A673 (cell line): ENCODE measurements at places on chromosomes 2 and 18. TPM values are rescaled to one million over a fixed set of nuclear protein-coding genes. Genes with fewer than 3 reads are reported as not detected.
A peak's percentile ranks its signal among the peaks of the same experiment; 100 is the strongest.

DNA sequence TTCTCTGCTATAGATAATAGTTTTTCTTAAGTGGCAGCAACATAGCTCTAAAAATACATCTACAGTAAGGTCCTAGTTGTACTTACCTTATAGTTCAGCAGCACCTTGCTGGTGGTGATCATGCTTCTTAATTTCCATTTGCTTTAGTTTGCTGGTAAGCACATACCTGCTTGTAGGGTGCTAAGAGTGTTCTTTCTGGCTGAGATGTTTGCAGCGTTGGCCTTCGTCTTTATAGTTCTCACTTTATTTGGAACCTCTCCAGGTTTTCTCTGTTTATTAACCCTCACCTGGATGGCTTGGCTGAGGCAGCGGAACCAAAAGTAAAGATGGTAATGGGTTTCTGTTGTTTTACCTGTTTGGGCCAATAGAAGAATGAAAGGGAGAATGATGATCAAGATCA is 123.6 kb upstream of the EFEMP1 start:
- no peaks in the 10 kb centered on the region for H3K4me1 ChIP-seq
- no peak overlapping the region for H3K4me3 ChIP-seq
- no peaks in the 10 kb centered on the region for H3K36me3 ChIP-seq
- no peak for DNase-seq
- peaks cover 15% of the 10 kb centered on the region for H3K27me3 ChIP-seq

DNA sequence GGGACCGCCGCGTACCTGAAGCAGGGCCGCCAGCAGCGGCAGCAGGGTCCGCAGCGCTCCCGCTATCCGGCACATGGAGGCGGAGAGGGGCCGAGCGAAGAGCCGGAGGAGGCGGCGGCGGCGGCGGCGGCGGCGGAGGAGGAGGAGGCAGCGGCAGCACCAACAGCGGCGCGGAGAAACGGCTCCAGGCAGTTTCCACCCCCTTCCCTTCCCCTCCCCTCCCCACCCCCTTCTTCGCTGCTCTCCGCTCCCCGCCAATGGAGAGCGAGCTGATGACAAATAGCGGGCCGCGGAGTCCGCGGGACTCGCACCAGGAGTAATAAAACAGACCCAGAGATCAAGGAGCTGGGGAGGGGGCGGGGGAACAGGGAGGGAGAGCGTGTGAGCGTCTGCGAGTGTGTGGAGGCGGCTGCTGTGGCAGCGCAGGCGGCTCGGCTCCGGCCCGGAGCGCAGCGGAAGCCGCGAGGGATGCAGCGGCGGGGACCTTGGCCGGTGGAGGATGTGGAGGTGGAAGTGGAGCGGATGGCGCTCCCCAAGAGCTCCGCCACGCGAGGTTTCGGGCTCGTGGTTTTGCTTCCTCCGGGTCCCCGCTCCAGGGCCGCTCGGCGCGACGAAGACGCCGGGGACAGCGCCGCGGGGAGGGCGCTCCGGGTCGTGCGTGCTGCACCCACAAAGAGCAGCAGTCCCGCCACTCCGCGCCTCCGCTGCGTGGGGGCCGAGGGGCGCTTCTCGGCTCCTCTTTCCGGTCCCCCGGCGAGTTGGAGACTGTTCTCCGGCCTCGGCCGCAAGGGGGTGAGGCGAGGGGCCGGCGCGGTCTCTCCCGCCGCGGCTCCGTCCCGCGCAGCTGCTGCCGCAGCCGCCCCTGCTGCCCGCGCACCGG is at the start of gene CDH2:
CDH2 (minus strand) TSS at position 183 of the 880 bp plus-strand sequence; CDS start at position 75, 108 bp downstream.
- H3K4me1 ChIP-seq: peaks cover 4% of the 10 kb centered on the region
- H3K36me3 ChIP-seq: no peaks in the 10 kb centered on the region
- no peak within 1 kb of the TSS for H3K27ac ChIP-seq
- H3K4me3 ChIP-seq: peak within 1 kb of the TSS; percentile 51
- H3K27me3 ChIP-seq: peaks cover 74% of the 10 kb centered on the region
- peak; percentile 87 for DNase-seq

- H3K4me1 ChIP-seq: no peaks in the 10 kb centered on the region
- no peak for DNase-seq
- H3K27ac ChIP-seq: no peak overlapping the region
Observed at GRCh38 chr2:104433657-104434056, 420.3 kb upstream of the POU3F3 start.

- DNase-seq: no peak
- H3K4me3 ChIP-seq: no peak overlapping the region
- no peaks in the 10 kb centered on the region for H3K36me3 ChIP-seq
- no peaks in the 10 kb centered on the region for H3K4me1 ChIP-seq
- H3K27me3 ChIP-seq: no peaks in the 10 kb centered on the region
- no peak overlapping the region for H3K27ac ChIP-seq
Observed at GRCh38 chr2:133748007-133748700, 179.9 kb upstream of the NCKAP5 start.

Gene RRM2
- 414 and 486 TPM in 2 replicates for total RNA-seq

GRCh38 chr2:181037922-181038321 is 57.5 kb downstream of the UBE2E3 start:
- no peak for DNase-seq
- no peak overlapping the region for H3K27ac ChIP-seq
- no peak overlapping the region for H3K4me3 ChIP-seq
- peaks cover 7% of the 10 kb centered on the region for H3K4me1 ChIP-seq

DNA sequence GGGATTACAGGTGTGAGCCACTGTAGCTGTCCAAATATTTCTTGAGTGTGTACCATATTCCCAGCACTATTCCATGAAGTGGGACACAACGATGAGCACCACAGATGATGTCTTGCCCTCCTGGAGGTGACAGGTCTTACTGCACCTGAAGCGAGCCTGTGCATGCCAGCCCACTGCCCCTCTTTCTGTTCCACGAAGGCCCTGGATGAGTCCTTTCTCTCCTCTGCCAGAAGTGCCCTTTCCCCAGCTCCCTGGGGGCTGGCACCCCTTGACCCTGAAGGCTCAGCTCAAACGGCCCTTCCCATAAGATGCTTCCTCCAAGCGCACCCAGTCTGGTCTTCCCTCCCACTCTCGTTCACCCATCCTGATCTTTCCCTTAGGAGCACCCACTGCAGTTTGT is 5.5 kb downstream of the ATP6V1B1 start:
- no peaks in the 10 kb centered on the region for H3K27me3 ChIP-seq
- no peak overlapping the region for H3K27ac ChIP-seq
- H3K4me1 ChIP-seq: no peaks in the 10 kb centered on the region
- H3K4me3 ChIP-seq: no peak overlapping the region
- H3K36me3 ChIP-seq: no peaks in the 10 kb centered on the region
- no peak for DNase-seq

GRCh38 chr18:62437235-62438017 is 85.4 kb upstream of the ZCCHC2 start:
- H3K36me3 ChIP-seq: no peaks in the 10 kb centered on the region
- H3K27me3 ChIP-seq: no peaks in the 10 kb centered on the region
- peak; percentile 40 for DNase-seq
- no peak overlapping the region for H3K4me3 ChIP-seq
- no peak overlapping the region for H3K27ac ChIP-seq
- peaks cover 34% of the 10 kb centered on the region for H3K4me1 ChIP-seq

DNA sequence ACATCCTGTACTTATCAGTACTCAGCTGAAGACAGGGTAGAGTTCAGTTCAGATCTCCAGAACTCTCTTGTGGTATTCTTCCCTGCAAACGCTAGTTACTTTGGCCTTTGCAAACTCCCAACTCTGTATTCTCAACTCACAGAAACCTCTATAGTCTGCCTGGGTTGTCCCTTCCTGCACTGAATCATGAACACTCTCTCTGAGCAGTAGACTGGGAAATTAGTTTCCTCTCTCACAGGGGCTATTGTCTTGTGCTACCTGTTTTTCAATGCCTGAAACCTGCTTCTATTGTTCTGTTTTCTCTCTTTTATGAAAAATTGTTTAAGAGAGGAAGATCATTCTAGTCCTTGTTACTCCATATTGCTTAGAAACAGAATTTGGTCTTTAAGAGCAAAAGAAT is 134.7 kb downstream of the VIT start:
- no peak overlapping the region for H3K27ac ChIP-seq
- H3K36me3 ChIP-seq: no peaks in the 10 kb centered on the region
- DNase-seq: no peak
- H3K4me3 ChIP-seq: no peak overlapping the region
- peaks cover 9% of the 10 kb centered on the region for H3K4me1 ChIP-seq

- H3K27ac ChIP-seq: peak overlapping the region; percentile 77
- no peak for DNase-seq
- H3K27me3 ChIP-seq: no peaks in the 10 kb centered on the region
- no peaks in the 10 kb centered on the region for H3K36me3 ChIP-seq
- peaks cover 27% of the 10 kb centered on the region for H3K4me1 ChIP-seq
Observed at GRCh38 chr2:174023591-174024523, 58.7 kb upstream of the SP3 start.

DNA sequence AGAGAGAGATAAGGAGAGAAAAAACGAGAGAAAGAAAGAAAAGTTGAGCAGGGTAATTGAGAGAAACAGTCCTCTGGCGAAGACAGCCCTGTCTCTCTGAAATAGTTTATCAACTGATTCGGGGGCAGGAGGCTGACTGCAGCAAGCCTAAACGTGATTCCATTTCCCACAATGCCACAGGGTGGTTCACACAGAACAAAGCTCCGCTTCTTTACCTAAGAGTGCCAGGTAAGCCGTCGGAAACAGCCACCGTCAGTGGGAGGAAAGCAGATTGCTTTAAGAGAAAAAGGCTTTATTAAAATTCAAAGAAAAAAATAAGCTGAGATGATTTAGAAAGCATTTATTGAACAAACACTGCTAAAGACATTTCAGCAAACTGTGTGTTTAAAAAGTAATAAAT is 271.4 kb upstream of the POU3F3 start:
- H3K36me3 ChIP-seq: no peaks in the 10 kb centered on the region
- no peak for DNase-seq
- H3K27ac ChIP-seq: no peak overlapping the region
- H3K4me1 ChIP-seq: no peaks in the 10 kb centered on the region
- no peak overlapping the region for H3K4me3 ChIP-seq

Gene TEKT4
- total RNA-seq: not detected in 2 replicates

Gene CFAP221
- total RNA-seq: 1.1 and 1.5 TPM in 2 replicates

- no peaks in the 10 kb centered on the region for H3K4me1 ChIP-seq
- no peak overlapping the region for H3K27ac ChIP-seq
- no peaks in the 10 kb centered on the region for H3K36me3 ChIP-seq
- DNase-seq: no peak
- H3K4me3 ChIP-seq: no peak overlapping the region
Observed at GRCh38 chr18:79819968-79820351, 22.2 kb downstream of the KCNG2 start.

DNA sequence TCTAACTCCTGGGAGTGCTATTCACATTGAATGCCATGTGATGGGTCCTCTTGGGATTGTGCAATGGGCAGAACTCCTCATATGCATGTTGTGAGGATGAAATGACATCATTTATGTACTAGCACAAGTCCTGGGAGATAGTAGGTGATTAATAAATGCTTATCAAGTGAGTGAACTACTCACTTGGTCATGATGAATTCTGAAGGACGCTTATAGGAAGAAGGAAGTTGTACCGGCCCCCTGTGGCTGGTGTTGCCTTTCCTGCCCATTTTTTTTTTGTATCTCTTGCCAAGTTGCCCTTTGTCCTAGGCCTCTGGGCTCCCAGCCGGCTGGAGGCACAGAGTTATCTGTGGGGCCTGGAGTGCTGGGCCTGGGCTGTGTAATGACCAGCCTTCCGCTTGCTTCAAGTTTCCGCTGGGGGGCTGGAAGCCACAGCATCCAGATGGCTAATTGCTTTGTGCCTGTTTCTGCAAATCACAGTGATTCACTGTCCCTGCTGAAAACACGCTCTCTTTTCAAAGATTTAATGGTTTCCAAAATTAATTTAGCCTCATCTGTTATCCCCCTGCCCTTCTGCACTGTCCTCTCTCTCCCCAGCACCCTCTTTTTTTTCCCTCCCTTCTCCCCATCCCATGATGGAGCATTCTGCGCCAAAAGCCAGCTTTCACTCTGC is 33.7 kb upstream of the MRPL33 start:
- no peak for DNase-seq
- no peaks in the 10 kb centered on the region for H3K27me3 ChIP-seq
- no peak overlapping the region for H3K27ac ChIP-seq
- H3K4me1 ChIP-seq: no peaks in the 10 kb centered on the region

DNA sequence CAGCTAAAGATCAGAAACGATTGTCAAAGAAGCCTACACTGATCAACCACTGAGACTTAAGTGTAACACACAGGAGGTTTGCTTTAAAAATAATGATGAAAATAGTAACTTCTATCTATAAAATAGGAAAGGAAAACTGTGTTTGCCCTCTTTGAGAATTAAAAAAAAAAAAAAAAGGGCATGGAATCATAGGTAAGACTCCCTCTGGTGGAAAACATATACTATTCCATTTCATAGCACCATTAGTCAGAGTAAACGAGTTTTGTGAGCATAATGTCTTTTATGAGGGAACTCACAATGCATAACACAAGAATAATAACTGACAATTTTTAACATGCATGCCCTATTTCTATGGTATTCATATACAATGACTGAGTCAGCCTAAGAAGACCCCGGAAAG is 36.3 kb downstream of the SLC35F5 start:
- H3K4me3 ChIP-seq: no peak overlapping the region
- DNase-seq: peak; percentile 28
- H3K4me1 ChIP-seq: no peaks in the 10 kb centered on the region
- no peak overlapping the region for H3K27ac ChIP-seq
- no peaks in the 10 kb centered on the region for H3K27me3 ChIP-seq

Gene ZNF385B
- total RNA-seq: not detected in 2 replicates

GRCh38 chr18:48061781-48062570 is 131.5 kb upstream of the SMAD2 start:
- no peaks in the 10 kb centered on the region for H3K4me1 ChIP-seq
- H3K4me3 ChIP-seq: no peak overlapping the region

Gene FBXO41
- 8.6 and 11.5 TPM in 2 replicates for total RNA-seq

Gene REG3A
- not detected in 2 replicates for total RNA-seq

GRCh38 chr2:239919774-239920692 is 105.1 kb downstream of the NDUFA10 start:
- H3K27me3 ChIP-seq: no peaks in the 10 kb centered on the region
- H3K27ac ChIP-seq: no peak overlapping the region
- DNase-seq: no peak
- no peak overlapping the region for H3K4me3 ChIP-seq

Gene SLC9A4
- 0.11 and 0.17 TPM in 2 replicates for total RNA-seq

DNA sequence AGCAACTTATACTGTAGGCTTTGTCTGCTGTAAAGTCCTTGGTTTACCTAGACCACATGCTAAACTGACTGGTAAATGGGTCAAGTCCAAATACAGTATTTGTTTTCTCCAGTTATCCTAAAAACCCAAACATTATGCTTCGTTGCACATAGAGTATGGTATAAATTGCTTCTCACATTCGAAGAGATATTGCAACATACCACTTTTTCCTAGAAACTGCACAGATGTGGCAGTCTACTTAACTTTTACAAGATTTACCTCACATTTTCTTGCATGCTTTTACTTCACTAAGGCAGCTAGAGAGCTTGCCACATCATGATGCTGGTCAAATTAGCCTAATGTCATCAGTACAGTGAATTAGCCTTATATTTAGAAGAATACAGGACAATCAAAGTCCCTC is 66.0 kb upstream of the SCN7A start:
- no peak for DNase-seq
- no peaks in the 10 kb centered on the region for H3K4me1 ChIP-seq
- no peak overlapping the region for H3K27ac ChIP-seq
- H3K27me3 ChIP-seq: no peaks in the 10 kb centered on the region
- H3K4me3 ChIP-seq: no peak overlapping the region

DNA sequence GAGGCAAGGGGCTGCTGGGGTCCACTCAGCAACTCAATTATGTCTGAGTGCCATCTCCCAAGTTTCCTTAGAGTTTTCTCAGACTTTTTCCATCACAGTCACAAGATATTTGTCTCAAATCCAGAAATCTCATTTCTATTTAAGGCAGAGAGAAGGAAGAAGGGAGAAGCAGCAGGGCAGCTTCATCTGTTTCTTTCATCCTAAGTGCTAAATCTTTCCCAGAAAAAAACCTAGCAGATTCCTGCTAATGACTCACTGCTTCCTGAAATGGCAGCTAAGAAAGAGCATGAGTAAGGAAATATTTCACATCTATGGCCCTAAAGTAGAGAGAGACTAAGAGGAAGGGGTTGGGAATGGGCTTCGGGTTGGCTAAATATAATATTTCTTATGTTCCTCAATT is 88.0 kb downstream of the KYNU start:
- no peak overlapping the region for H3K4me3 ChIP-seq
- no peaks in the 10 kb centered on the region for H3K27me3 ChIP-seq
- H3K27ac ChIP-seq: no peak overlapping the region
- H3K36me3 ChIP-seq: no peaks in the 10 kb centered on the region
